ENCODE measurements at places on chromosomes 3 and 15.
A peak's percentile ranks its signal among the peaks of the same experiment; 100 is the strongest.

DNA sequence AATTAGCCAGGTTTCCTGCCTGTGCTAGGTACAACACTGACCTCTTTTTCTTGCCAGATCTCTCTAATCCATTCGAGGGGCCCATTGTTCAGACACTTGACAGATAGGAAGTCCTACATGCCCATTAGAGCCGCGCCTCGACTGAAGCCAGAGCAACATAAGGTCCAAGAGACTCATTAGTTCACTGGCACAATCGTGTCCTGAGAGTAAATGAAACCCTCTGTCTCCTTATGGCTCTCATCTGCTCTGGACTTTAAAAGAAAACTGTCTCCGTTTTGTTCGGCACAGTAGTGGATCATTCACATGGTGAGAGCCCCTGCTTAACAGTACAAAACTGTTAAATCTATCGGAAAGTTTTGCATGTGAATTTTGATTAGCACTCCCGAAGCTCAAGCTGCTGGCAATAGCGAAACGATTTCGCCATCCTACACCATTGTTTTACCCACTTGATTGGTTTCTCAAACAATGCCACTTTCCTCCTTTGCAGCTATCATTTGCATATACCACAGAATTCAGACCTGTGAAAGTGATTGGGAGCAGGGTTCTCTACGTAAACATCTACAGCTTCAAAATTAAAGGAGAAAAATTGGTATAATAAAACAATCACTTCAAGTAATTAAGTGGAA is 19.0 kb upstream of the C15orf61 start:
- no peak for DNase-seq

DNA sequence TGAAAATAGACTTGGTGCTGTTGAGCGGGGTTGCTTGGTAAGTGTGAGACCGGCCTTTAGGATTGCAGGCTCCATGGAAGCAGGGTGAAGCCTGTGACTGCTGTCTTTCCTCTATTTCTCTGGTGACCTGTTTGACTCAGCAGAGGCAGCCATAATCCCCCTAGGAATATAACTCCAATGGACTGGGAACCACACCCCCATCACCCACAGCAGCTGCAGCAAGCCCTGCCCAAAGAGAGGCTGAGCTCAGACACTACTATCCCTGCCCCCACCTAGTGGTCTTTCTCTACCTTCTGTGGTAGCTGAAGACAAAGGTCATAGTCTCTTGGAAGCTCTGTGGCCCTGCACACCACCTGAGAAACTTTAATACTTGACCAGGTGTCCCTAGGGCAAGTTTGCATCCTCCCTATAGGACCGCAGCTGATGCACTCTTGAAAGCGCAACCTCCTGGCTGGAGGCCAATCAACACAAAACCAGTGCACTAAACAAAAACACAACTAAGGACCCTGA is 133.6 kb upstream of the MRPL3 start:
- DNase-seq, result no peak

GRCh38 chr3:133369068-133369440 is 30.8 kb upstream of the BFSP2 start:
- no peak for DNase-seq

DNA sequence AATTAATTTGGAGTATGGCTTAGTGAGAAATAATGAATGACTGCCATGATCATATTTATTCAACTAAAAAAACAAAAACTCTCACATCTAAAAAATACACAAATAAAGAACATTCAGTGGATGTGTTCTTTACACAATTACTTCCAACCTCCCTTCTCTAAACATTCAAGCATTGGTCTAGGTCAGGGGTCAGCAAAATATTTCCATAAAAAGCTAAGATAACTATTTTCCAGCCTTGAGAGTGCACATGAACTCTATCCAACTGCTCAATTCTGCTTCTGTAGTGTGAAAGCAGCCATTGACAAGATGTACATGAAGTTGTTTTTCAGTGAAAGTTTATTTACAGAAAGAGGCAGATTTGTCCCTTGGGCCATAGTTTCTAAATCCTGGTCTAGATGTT is 406.3 kb downstream of the MAGI1 start:
- no peak for DNase-seq

DNA sequence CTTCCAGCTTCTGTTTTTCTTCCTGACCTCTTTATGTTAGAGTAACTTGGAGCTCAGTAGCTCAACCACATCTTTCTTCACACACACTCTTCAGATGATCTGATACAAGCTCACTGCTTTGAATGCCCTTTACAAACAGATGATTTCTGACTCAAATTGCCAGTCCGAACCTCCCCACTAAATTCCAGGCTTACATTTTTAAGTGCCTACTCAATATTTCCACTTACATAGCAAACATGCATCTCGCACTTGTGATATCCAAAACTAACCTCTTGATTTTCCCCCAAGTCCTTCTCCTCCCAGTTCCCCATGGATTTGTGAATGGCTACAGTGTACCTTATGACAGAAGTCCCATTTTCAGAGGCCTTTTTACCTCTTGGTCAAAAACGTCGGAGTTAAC is 139.1 kb downstream of the GBE1 start:
- no peak for DNase-seq

DNA sequence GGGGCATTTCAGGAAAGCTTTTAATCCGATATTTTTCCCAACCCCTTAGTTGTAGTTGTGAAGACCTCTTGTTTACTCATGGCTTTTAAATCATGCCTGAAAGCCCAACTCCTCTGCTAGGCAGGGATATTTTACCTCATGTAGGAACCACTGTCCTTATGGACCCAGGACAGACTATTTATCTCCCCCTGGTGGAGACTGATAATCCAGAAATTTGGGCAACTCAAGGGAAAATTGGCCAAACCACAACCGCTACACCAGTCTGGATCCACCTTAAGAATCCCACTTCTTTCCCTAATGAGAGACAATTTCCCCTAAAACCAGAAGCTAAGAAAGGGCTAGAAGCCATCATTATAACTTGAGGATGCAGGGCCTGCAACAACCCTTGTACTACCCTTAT is 248.1 kb upstream of the STAC start:
- DNase-seq, result no peak

DNA sequence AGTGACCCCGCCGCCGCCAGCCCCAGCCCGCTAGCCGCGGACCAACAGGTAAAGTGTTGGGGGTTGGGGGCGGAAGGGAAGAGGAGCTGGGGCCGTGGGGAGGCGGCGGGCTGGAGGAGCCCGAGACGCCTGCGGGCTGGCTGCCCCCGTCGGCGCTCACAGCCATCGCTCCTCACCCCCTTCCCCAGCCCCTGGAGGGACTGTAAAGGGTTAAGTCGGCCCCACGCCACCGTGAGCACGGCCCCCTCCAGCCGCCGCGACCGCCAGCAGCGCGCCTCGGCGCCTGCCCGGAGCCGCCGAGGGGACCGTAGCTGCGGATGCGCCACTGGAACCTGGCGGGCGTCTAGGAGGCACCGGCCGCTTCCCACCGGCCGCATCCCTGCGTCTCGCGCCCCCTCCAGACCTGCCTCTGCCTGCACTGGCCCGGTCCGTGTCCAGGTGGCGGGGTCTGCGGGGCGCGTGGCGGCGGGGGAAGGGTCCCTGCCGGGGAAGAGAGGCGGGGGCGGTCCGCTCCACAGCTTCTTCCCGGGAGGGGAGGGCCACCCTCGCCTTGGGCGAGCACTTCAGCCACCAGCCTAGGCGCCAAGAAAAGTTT is 522 bp downstream of the MED12L start:
- no peak for DNase-seq

DNA sequence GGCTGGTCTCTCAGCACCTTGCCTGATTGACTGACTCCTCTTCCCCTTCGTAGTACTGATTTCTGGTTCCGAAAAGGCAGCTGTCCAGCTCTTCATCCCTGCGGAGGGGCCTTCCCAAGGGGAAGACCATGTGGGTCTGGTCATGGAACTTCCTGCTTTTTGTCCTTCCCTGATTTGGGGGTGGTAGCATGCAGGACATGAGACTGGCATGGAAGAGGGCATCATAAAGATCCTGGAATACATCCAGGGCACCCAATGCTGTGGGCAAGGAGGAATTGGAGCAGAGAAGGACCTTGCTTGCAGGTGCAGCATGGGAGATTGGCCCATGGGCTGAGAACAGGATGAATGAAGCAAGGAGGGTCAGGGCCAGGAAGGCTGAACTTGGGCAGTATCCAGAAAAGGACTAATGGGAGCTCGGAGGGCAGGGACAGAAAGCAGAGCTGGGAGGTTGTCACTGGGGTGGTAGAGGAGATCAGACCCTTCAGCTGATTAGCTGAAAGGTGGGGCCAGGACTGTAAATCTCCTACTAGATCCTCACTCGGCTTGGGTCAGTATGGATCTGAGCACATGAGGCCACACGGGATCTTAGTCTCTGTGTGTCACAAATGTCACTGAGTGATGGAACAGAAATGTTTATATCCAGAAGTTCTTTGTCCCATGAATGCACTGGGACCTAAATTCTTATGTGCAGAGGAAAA is 59.5 kb downstream of the AMOTL2 start:
- DNase-seq, result no peak

- DNase-seq, result no peak
Observed at GRCh38 chr3:33773637-33774036, 24.8 kb upstream of the PDCD6IP start.

- DNase-seq, result peak; percentile 6
Observed at GRCh38 chr15:97745481-97746071, 214.9 kb upstream of the ARRDC4 start.

DNA sequence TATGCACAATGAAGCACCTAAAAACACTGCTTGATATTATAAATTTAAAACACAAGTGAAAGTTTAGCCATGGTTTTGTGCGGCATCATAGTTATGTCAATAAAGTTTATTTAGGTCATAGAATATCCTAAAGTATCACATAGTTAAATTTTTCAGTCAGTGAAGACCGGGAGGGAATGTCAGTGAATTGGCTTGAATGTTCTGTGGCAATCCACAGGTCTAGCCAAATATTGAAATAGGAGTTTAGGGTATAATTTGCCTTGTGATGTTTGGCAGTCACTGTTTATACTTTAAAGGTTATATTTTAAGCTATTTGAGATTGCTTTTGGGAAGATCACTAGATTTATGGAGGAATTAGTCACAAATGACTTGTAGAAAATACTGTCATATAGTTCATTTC is 79.7 kb upstream of the FLNB start:
- no peak for DNase-seq

DNA sequence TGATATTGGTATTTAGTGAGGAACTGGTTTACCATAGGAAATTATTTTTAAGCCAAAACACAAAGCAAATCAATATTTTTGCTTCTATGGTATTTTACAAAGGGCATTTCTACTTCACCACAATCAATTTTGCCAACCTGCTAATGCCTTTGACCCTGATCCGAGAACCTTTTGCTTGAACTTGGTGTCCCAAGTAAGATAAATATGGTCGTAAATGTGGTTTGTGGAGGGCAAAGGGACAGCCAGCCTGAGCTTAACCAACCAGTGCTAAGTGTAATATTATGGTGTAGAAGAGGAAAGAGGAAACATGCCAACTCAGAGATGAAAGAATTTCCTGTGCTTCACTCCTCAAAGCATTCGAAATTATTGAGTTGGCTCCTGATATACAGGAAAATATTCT is 148.4 kb downstream of the C3orf38 start:
- DNase-seq, result no peak

DNA sequence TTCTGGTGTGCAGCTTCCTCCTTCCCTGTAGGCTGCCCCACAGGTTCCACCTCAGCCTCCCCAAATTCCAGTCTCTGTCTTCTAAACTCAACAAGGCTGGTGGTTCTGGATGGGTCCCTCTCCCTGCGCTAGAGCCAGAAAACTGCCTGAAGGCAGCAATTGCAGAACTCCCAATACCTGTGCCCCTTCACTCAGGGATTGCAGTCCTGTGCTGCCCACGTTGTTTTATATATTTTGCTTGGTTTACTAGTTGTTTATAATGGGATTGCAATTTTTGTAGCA is 14.8 kb upstream of the NPTN start:
- DNase-seq, result no peak

- DNase-seq, result no peak
Observed at GRCh38 chr3:12371525-12372140, 82.8 kb downstream of the PPARG start.

DNA sequence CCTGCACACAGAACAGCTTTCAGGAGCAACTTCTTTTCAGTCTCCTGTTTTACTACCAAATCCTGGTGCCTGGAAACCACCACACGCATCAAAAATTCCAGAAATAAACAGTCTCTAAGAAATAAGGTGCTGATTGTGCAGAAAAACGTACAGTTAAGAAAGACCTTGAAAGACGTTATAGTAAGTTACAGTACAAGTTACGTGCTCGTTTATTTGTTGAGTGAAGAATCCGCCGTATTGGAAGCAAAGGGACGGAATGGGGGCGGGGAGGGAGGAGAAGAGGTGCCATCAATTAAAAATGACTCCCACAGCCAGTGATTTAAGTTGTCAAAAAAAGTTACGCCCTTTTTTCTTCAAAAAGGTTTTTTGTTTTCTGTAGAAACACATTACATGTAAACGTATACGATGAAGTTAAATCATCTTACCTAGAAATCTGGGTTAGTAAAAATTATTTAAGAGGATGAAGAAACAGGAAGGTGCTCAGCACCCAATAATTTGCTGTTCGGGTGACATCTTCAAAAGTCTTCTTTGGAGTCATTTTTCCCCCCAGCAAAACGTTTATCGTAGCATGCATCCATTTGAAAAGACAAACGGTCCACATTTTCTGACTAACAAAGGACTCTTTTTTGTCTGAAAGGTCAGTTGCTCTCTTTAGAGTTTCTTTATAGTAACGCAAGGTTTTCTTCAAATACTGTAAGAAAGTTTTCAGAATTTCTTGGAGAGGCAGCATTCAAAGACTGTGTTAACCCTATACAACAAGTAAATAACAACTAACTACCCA is 782 bp upstream of the UACA start:
- no peak for DNase-seq

GRCh38 chr3:175356899-175357324 is 497.8 kb downstream of the NAALADL2 start:
- no peak for DNase-seq

DNA sequence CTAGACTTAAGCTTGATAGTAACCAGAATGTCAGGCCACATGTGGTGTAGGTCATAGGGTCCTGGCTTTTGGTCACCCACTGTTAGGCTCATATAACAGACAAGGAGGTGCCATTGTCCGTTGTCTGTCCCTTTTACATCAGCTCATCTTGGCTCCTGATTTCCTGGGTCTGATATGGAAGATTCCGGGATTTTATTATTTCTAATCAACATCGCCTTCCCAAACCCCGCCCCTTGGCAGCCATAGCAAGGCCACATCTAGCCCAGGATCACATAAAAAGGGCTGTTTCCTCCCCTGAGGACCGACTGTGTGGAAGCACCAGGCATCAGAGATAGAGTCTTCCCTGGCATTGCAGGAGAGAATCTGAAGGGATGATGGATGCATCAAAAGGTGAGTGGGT is at the start of gene TGM4:
TGM4 (plus strand) TSS at position 301 of the 400 bp plus-strand sequence; CDS start at position 372, 71 bp downstream.
- no peak for DNase-seq

GRCh38 chr3:37170060-37170459 is 4.3 kb downstream of the LRRFIP2 start:
- no peak for DNase-seq

- DNase-seq, result no peak
Observed at GRCh38 chr15:62782071-62782841, 260.3 kb upstream of the TPM1 start.

DNA sequence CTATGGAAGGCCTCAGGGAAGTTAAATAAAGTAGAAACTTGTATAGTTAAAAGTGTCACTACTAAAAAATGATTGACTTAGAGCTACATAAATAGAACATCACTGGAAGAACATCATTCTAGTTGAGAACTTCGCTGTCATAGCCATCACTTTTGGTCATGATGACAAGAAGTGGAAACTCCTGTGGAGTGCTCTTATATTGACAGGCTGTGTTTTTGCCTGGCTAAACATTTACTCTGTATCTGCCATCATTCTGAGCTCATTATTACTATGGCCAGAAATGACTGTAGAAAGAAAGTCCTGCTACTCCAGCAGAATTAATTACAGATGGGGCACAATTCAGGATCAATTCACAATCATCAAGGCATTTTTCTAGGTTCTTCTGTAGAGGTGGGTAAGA is 165.1 kb upstream of the GOLIM4 start:
- no peak for DNase-seq

GRCh38 chr3:69463531-69463930 is 77.6 kb upstream of the FRMD4B start:
- DNase-seq, result no peak
